ENCODE measurements at places on chromosomes 2 and 18. TPM values are rescaled to one million over a fixed set of nuclear protein-coding genes. Genes with fewer than 3 reads are reported as not detected.

DNA sequence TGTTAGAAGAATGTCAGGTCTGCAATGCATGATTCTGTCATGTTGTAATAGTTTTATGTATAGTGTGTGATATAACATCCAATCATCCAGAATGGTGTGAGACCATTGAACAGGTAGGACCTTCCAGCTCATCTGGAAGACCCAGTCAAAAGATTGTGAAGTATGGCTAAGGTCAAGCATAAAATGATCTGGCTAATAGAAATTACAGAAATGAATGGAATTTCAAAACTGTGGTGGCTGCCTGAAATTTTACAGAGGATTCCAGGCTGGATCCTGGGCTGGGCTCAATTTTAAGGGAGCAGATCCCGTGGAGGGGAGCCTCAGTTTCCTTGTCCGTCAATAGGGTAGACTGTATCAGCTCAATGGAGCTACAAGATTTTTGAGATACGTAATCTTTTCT lies 39.1 kb downstream of the ACKR3 start:
- no peak for ATAC-seq

DLX1 gene
- total RNA-seq = 3.9 TPM

DNA sequence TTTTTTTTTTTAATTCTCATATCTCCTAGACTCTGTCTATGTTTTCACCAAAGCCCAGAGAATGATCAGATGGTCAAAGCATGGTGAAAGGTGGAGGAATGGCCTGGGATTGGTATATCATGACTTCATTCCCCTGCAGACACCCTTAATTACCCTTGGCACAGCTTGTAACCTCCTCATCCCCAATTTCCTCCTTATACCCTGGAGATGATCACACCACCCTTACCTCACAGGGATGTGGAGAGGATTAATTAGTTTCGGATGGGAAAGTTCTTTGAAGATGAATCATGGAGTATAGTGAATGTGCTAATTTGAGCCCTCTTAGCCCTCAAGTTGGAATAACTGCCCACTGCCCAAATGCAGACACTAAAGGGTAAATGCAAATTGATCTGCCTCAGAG lies 138.0 kb upstream of the LYPD6 start:
- no peak for ATAC-seq

KCNG2 gene
- not detected for total RNA-seq

EVX2 gene
- 0.14 TPM for total RNA-seq

DNA sequence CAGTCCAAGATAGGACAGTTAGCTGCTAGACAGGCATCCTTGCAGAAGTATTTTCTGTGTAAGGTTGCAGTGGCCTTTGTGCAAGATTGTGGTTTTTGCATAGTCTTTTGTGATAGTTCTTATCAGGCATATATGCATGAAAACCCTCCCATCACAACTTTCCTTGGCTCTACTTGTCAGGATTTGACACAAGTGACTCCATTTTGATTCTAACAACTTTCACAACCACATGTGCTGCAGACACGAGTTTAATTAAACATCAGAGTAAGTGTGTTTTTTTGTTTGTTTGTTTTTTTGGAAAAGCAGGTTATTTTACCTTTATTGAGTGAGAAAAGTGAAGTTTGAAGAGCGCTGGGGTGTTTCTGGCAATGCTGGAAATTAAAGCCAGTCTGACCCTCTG lies 902.0 kb upstream of the GCFC2 start:
- no peak for ATAC-seq

LAMA3 gene
- total RNA-seq = 1.1 TPM

GREB1 gene
- total RNA-seq = 32.5 TPM

- no peak for ATAC-seq
Measured at GRCh38 chr18:36340246-36340645, 42.7 kb downstream of the FHOD3 start.
